ENCODE measurements at places on chromosomes 4 and X.

DNA sequence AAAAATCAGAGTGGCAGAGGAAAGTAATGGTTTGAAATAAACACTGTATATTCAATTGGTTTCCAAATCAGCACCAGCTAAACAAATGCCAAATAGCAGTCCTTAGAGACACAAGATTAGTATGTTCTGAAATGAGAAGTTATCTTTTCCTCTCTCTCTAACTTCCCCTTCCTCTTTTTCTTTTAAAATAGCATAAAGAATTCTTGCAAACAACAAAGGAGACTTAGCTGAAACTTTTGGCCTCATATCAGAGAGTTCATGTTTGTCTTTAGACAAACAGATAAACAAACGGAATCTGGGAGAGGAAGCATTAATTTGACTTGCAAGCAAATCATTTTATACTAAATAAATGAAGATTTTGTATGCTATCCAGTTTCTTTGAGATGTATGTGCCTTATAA lies 399.0 kb downstream of the GBA3 start:
- no peak for DNase-seq

DNA sequence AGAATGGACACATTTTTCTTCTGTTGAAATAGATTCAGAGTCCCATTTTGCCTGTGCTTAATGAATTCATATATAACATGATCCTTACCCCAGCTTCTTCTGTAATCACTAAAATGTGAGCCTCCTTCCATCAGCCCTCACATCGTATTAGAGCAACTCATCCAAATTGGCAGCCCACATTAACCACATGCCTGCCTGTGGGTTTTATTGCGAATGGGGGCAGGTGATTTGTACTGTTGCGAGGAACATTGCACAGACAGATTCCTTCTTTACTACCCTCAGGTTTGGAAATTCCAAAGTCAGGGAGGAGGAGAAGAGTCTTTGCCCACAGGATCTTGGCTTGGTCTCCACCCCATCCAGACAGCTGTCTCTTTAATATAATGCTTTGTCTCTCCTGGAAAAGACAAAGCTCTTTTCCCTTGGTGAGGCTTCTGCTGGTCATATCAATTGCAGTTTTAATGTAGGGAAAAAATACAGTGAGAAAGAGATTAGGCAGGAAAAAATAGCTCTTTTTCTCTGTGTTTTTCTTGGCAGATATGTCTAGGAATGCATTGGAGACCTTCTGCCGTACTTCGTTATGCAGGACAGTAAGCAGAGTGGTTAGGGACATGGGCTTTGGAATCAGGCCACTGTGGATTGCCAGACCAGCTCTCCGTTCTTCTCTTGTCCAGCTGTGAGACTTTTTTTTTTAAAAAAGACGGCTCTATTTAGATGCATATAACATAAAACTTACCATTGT lies 371.2 kb downstream of the AFF2 start:
- DNase-seq, result no peak

- DNase-seq, result no peak
Observed at GRCh38 chrX:39534949-39535348, 562.8 kb downstream of the BCOR start.

GRCh38 chrX:99073551-99073950 lies 1336.5 kb downstream of the PCDH19 start:
- no peak for DNase-seq
